Naive thymus-derived CD4-positive, alpha-beta T cell (primary cell): ENCODE measurements at places on chromosomes 1 and 21. TPM values are rescaled to one million over a fixed set of nuclear protein-coding genes. Genes with fewer than 3 reads are reported as not detected.

Gene ZNF678
- 7.1 TPM for polyA plus RNA-seq

Gene MYBPH
- not detected for polyA plus RNA-seq

Gene S1PR1
- polyA plus RNA-seq = 209 TPM

Gene RIMS3
- 4.3 TPM for polyA plus RNA-seq

Gene THEM5
- polyA plus RNA-seq = not detected

Gene IL6R
- 66.3 TPM for polyA plus RNA-seq

- no peak overlapping the region for H3K4me3 ChIP-seq
- no peak for DNase-seq
- no peaks in the 10 kb centered on the region for H3K36me3 ChIP-seq
- no peaks in the 10 kb centered on the region for H3K4me1 ChIP-seq
These were observed 631.8 kb downstream of the AJAP1 start for GRCh38 chr1:5286244-5286643.

DNA sequence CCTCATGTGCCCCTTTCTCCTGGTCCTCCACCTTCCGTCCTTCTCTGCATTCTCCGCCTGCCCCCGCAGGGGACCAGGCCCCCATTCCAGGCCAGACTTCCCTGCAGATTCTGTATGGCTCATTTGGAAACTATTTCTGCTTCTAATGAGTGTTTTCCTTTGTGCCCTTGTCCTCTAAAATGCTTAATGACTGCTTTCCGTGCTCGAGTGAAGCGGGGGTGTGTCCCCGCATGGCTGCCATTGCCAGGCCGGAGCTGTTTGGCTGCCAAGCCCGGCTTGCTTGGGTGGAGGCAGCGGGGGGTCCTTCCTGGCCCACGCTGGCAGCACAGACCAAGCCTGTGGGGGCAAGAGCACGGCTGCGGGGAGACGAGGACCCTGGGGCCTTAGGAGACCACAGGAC, 299.3 kb upstream of the VAMP3 start:
- no peak for DNase-seq
- no peaks in the 10 kb centered on the region for H3K27me3 ChIP-seq
- H3K4me1 ChIP-seq = no peaks in the 10 kb centered on the region
- H3K4me3 ChIP-seq = no peak overlapping the region
- H3K27ac ChIP-seq = no peak overlapping the region

GRCh38 chr1:208807446-208808127, 563.4 kb upstream of the PLXNA2 start:
- H3K4me1 ChIP-seq = no peaks in the 10 kb centered on the region
- no peak for DNase-seq
- H3K36me3 ChIP-seq = no peaks in the 10 kb centered on the region
- no peak overlapping the region for H3K27ac ChIP-seq

GRCh38 chr21:21929789-21930188, 931.6 kb downstream of the NCAM2 start:
- no peak overlapping the region for H3K4me3 ChIP-seq
- no peaks in the 10 kb centered on the region for H3K27me3 ChIP-seq
- H3K36me3 ChIP-seq = no peaks in the 10 kb centered on the region
- H3K27ac ChIP-seq = no peak overlapping the region
- DNase-seq = no peak

GRCh38 chr1:20147846-20148570, 8.9 kb downstream of the PLA2G2F start:
- H3K4me3 ChIP-seq = no peak overlapping the region
- DNase-seq = no peak
- no peaks in the 10 kb centered on the region for H3K4me1 ChIP-seq
- H3K27me3 ChIP-seq = no peaks in the 10 kb centered on the region
- H3K36me3 ChIP-seq = no peaks in the 10 kb centered on the region
- no peak overlapping the region for H3K27ac ChIP-seq

- no peak overlapping the region for H3K4me3 ChIP-seq
- no peak for DNase-seq
- H3K27me3 ChIP-seq = no peaks in the 10 kb centered on the region
- no peaks in the 10 kb centered on the region for H3K4me1 ChIP-seq
- no peak overlapping the region for H3K27ac ChIP-seq
These were observed 152.0 kb upstream of the HMCN1 start for GRCh38 chr1:185581961-185582725.

- H3K27ac ChIP-seq = no peak overlapping the region
- H3K4me3 ChIP-seq = no peak overlapping the region
- H3K36me3 ChIP-seq = no peaks in the 10 kb centered on the region
- H3K27me3 ChIP-seq = no peaks in the 10 kb centered on the region
- H3K4me1 ChIP-seq = peaks cover 8% of the 10 kb centered on the region
These were observed 18.0 kb downstream of the SLC2A7 start for GRCh38 chr1:9008236-9008635.

GRCh38 chr1:81237473-81238089, 563.2 kb upstream of the ADGRL2 start:
- DNase-seq = no peak
- H3K4me1 ChIP-seq = no peaks in the 10 kb centered on the region
- no peak overlapping the region for H3K27ac ChIP-seq
- H3K27me3 ChIP-seq = no peaks in the 10 kb centered on the region
- H3K36me3 ChIP-seq = no peaks in the 10 kb centered on the region
- no peak overlapping the region for H3K4me3 ChIP-seq
